NCI-H1105 treated with DMSO at 0.1 percent for 48 hours (cell line): ENCODE measurements at places on chromosomes 4 and X.
A peak's percentile ranks its signal among the peaks of the same experiment; 100 is the strongest.

DNA sequence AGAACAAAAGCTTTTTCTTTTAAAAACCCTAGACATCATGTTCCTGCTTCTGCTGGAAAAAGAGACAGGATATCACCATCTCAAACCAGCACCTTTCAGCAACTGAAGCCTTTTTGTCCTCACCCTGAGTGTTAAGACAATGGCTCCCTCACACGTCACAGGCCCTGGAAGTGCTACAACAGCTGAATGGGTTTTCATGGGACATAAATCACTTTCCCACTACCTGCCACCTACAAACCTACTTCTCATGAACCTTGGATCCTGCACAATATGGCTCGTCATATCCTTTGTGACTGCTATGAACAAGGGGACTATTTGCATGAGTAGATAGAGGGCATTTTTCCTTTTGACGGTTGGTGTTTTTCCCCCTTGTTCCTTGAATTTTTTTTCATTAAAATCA lies 93.6 kb downstream of the TSPAN5 start:
- DNase-seq, result no peak

GRCh38 chr4:188778905-188779304 lies 639.7 kb downstream of the TRIML1 start:
- no peak for DNase-seq

DNA sequence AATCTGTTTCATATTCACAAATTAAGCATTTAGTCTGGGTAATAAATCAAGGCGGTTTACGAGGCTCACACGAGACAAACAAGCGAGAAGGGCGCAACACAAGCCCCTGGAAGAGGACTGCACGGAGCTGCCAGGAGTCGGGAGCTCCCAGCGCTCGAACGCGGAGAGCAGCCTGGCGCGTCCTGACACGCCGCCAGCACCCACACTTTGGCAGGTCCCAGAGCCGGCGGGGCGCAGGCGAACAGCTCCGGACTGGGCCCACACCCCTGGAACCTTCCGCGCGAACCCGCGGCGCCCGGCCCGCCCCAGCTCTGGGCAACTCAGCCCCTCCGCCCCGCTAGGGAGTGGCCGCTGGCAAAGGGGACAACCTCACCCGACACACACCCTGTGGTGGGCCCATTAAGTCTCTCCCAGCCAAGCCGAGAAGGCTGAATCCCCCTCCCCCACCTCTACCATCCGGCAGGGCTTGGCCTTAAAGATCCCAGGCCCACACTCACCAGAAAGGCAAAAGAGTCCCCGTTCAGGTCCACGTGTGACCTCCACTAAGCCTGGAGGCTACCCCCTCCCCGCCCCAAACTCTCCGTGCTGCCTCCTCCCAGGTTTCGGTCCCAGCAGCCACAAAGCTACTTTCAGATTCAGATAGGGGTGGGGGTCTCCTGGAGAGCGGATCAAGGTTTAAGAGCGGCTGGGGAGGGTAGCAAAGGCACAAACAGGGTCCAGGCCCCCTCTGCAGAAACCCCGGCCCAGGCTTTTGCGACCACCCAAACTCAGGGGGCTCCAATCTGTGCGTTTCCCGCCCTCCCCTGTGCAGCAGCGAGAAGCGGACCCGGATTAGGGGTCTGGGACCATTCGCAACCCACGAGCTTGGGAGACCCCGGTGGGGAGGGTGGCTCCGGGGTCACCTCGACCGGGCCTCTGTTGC lies 47.5 kb upstream of the BCOR start:
- DNase-seq, result no peak

- peak; percentile 38 for DNase-seq
Observed at GRCh38 chrX:104270916-104271512, 16.3 kb upstream of the ESX1 start.

GRCh38 chrX:103475381-103475780 lies 43.9 kb downstream of the RAB40A start:
- no peak for DNase-seq

DNA sequence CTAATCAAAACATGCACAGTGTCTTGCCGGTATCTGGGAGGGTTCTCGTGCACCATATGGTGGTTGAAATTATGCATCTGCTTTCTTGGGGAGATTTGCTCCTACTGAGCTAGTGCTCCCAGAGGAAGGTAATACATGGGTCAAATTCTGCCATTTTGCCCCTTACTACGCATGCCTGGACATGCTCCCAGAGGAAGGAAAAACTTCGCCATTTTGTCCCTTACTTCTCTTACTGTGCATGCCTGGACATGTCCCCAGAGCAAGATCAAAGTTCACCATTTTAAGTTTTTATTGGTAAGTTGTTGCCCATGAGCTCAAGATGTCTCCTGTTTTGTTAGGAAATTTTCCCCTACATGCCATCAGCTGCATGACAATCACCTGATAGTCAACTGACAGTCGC lies 252.1 kb upstream of the KLHL4 start:
- no peak for DNase-seq

DNA sequence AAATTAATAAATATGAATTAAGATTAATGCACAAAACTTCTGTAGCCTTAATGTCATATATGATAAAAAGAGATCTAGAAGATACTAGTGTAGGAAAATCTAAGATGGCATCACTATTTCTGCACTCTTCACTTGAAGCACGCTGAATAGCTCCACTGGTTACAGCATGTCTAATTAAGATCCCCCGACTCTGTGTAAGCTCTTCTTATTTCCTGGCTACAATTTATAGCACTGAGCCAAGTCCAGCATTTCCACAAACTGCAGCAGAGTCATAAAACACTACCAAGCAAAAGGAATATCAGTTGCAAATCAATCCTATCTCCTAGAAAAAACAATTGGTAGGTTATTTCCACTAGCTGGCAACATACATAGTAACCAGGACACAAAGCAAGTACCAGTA lies 1.3 kb upstream of the CCNA2 start:
- DNase-seq, result no peak
